ENCODE measurements at places on chromosomes 3 and 15. TPM values are rescaled to one million over a fixed set of nuclear protein-coding genes. Genes with fewer than 3 reads are reported as not detected.

GRCh38 chr15:78415284-78415683, 22.7 kb upstream of the IREB2 start:
- no peak for DNase-seq

The ERICH6 gene
- not detected for total RNA-seq

- DNase-seq: no peak
Measured at GRCh38 chr3:38354588-38355330, 8.2 kb downstream of the XYLB start.

- DNase-seq: no peak
Measured at GRCh38 chr3:37170513-37170912, 3.9 kb downstream of the LRRFIP2 start.

The SPATA12 gene
- not detected for total RNA-seq

DNA sequence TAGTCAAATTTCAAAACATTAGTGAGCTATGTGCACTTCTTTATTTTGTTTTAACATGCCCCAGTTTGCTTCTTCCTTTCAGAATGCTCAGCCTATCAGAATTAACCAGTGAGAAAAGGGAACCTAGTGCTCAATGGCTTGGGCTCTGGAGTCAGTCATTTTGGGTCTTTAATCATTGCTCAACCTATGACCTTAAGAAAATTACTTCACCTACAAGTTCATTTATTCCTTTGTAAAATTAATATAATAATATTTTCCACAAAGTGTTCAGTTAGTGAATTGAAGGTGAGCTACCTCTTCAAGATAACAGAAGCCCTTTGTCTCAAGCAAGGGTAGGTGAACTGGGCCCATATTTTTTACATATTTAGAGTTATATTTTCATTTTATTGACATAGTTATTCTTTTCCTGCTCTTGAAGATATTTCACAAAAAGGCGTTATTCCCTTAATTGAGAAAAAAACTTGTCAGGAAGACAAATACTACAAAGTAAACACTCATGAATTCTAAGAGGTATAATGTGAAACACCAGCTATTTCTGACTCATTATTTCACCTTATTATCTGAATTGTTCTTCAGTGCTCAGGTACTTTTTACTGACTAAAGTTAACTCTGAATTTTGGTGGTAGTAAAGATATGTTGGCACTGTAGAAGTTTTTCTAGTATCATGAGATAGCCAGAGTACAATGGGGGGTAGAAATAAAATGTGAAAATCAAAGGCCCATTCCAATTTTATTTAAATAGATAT, 415.5 kb downstream of the NAALADL2 start:
- DNase-seq: no peak

DNA sequence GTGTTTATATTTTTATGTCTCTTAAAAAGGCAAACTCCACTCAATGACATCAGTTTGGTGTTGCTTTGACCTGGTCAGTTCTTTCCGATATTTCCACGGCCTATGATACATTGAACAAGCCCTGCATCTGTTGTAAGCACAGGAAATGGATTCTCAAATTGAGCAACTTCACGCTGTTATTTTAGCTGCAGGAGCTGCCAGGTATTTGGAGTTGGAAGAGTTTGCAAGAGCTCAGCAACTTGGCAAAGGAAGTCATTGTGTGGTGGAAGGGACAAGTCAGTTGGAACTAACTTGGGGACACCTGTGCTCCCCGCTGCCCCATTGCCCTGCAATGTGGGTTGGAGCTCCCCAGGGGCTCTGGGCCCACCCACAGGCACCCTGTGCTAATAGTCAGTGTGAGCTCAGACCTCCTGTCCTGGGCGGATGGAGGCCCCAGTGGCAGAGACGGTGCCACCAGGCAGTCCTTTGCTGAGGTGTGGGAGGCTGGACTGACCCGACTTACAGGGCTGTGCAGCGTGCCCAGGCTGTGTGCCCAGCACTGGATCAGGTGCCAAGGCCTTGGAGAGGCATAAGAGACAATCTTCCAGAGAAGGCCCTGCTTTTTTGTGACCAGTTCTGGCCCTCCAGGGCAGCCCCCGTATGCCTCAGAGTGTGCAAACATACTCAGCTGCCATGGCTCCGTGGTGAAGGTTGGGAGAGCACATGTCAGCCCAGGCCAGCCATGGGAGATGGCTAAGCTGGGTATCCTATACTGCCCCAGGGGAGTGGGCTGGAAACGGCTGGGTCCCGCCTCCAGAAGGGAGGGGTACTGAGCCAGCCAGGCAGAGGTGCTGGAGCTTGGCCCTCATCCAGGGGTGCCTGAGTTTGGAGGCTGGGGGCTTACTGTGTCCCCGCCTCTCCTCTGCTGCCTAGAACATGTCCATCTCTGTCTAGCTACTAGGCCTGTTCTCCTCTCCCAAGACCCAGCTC, 43.5 kb downstream of the KY start:
- DNase-seq: no peak

DNA sequence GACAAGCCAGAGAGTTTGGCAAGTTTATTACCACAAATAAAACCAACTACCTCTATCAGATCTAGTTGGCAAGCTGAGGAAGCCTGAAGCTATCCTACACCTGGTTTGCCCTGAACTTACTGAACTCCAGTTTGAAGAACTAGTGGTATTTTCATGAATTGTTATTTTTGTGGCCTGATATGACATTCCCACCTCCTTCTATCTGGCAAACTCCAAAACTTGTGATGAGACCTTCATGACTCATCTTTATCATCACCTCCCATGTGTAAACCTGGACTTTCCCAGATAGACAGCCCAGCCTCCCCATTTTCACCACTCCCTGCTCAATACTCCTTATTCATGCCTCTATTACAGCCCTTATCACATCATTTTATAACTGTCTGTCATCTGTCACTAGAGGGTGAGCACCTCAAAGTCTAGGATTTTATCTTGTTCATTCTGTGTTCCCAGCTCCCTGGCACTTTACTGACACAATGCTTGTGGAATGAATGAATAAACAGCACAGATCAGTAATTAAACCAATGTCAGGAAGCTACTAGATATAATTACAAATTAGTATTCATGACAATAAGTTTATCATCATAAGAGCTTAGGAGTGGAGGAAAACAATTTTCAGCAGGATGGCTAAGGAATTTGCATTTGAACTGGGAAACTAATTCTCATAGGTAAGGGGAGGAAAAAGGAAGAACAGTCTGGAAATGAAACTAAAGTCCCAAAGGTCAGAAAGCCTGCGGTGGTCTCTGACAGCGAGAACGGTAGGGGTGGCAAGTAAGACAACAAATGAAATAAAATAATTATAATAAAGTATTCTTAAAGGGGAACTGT, 13.2 kb upstream of the TRANK1 start:
- no peak for DNase-seq

- DNase-seq: no peak
Measured at GRCh38 chr3:28700728-28701127, 352.1 kb upstream of the AZI2 start.

DNA sequence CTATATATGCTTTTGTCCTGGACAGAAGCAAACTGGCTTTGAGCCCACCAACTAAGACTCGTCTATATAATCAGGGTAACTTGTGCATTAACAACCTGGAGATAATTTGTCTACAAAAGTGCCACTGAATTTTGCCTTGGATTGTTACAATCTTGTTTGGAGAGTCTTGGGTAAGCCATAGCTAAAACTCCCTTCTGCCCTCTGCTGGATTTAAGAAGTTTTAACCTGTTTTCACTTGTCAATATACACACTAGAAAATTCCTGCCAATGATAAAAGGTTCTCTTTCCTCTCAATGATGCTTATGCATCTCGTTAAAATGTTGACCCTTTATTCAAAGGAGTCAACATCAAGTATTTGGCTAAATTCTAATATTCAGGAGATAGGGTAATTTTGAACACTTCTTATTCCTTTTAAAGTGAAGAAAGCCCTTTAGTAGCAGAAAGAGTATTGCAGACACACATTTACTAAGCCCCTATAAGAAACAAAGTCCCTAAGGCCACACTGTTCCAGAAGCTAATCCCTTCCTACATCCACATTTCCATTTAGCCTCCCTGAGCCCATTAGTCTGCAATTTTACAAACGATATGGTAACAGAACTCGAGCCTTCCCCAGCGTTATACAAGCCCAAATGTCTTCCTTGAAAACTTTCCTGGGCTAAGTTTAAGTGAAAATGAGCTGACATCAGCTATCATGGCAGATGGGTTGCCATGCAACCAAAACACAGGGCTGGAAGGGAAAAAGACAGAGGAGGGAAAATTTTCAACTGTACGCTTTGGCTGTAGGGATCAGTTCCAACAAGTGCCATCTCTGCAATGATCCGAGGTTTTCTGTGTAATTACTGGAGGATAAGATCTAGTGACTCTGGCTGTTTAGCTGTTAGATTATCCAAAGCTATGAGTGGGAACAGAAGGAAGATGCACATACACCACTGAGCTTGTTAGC, 75.9 kb upstream of the FGF12 start:
- no peak for DNase-seq

- no peak for DNase-seq
Measured at GRCh38 chr15:36896949-36897348, 203.4 kb downstream of the MEIS2 start.

DNA sequence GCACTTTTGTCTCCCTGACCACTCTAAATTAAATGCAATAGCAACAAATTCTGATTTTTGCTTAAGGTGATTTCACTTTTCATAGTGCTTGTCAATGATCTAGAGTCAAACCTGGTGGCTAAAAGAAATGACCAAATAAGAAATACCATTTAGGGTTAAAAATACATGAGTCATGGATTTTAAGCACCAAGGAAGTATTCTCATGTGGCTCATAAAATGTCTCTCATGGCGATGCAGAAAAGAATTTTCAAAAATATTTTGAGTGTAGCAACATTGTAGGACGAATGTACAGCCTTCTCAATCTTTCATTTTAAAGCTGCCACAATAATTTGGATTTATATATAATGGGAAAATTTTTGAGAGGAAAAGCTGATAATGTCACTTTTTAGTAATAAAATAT, 193.6 kb downstream of the EPHA3 start:
- DNase-seq: no peak

GRCh38 chr15:51089699-51090453, 4.8 kb downstream of the TNFAIP8L3 start:
- DNase-seq: no peak

GRCh38 chr3:145735631-145736030, 425.4 kb downstream of the PLOD2 start:
- DNase-seq: no peak

The NISCH gene
- 73.6 TPM for total RNA-seq

DNA sequence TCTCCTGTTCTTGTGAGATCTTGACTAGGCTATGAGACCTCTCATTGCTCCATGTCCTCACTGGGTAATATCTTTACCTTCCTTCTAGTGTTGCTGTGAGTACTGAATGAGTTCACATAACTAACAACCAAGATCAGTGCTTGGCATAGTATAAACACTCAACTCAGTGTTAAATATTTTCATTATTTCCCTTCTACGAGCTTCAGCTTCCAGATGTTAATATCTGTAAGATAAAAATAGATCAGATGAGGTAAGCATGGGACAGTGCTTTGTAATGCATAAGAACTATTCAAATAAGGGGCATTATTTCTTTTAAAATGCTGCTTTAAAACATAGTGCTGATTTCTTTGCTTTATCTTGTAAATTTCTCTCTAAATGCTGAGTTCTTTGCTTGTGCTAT, 130.8 kb downstream of the DIPK2A start:
- DNase-seq: no peak

DNA sequence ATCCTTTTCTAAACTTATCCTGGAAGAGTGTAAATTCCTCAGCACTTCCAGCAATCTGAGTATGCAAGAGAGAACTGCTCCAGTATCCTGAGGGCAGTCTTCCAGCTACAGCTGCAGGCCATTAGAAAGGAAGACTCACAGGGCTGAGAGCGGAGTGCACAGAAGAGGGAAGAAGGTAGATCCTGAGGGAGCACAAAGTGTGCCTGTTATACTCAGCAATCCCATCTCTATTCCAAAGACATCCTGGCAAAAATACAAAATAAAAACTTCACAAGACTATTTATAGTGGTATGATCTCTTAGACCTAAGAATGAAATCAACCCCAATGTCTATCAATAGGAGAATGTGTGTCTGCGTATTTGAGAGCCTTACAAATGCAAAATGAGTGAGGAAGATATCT, 292.0 kb downstream of the ZIC1 start:
- no peak for DNase-seq

DNA sequence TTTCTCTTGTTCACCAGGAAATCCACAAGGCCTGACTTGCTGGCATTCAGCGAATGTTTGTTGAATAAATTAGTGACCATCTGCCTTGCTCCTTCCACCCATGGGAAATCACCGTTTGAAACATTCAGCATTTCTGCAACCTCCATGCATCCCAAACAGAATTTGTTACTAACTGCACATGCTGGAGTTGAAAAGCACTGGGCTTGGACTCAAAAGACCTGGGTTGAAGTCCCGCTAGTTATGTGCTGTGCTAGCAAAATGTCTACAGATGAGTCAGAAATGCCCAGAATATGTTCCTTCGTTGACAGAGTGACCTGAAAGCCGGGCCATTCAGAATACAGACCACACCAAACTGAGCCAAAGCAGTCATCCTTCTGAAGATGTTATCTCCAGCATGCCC, 144.6 kb downstream of the ALDH1A2 start:
- DNase-seq: no peak

GRCh38 chr3:16151109-16151508, 23.4 kb upstream of the GALNT15 start:
- peak; percentile 49 for DNase-seq

GRCh38 chr3:8445861-8446260, 55.8 kb upstream of the LMCD1 start:
- DNase-seq: no peak

DNA sequence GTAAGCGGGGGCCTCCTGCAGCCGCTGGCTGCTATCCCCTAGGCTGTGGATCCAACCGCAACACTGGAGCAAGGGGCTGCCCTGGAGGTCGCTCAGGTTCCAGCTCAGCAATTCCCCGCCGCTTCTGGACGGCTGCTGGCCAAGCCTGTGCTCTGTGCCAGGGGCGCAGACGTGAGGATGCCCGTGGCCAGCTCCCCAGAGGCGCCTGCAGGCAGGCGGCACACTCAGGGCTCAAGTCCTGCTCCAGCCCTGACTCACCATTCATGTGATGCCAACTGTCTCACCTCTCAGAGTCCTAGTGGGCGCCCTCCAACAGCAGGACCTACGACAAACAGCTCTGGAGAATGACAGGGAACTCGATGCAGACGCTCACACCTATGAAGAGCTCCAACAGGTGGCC, 31.6 kb downstream of the KLHL25 start:
- DNase-seq: no peak

- DNase-seq: no peak
Measured at GRCh38 chr3:113105966-113106660, 105.2 kb upstream of the BOC start.

- DNase-seq: no peak
Measured at GRCh38 chr3:69710153-69710977, 28.9 kb upstream of the MITF start.

- no peak for DNase-seq
Measured at GRCh38 chr3:177343122-177343625, 145.9 kb upstream of the TBL1XR1 start.

The C3orf20 gene
- total RNA-seq: 0.13 TPM

GRCh38 chr3:128775906-128776542, 50.0 kb downstream of the RAB7A start:
- DNase-seq: no peak
